ENCODE measurements at places on chromosomes 1 and 21.

DNA sequence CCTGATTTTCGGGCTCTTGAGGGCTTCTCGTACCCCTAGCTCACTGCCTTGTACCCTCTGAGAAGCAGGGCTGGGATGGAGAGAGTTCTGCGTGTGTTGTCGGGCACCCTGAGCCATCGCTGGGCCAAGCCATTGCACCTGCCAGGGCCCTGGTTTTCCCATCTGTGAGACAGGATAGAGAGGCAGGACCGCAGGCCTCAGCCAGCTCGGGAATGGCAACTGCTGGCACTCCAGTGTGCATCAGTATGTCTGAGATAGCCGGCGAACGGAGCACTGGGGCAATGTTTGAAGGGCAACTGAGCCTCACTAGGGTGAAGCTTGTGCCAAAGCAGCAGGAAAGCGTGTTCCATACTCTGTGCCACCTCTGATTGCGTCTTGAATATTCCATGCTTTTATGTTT is 66.9 kb downstream of the TENT5C start:
- no peak for DNase-seq

GRCh38 chr21:42429856-42430255 is 26.2 kb downstream of the UBASH3A start:
- no peak for DNase-seq

GRCh38 chr1:41313661-41314131 is 47.5 kb upstream of the FOXO6 start:
- DNase-seq = no peak

DNA sequence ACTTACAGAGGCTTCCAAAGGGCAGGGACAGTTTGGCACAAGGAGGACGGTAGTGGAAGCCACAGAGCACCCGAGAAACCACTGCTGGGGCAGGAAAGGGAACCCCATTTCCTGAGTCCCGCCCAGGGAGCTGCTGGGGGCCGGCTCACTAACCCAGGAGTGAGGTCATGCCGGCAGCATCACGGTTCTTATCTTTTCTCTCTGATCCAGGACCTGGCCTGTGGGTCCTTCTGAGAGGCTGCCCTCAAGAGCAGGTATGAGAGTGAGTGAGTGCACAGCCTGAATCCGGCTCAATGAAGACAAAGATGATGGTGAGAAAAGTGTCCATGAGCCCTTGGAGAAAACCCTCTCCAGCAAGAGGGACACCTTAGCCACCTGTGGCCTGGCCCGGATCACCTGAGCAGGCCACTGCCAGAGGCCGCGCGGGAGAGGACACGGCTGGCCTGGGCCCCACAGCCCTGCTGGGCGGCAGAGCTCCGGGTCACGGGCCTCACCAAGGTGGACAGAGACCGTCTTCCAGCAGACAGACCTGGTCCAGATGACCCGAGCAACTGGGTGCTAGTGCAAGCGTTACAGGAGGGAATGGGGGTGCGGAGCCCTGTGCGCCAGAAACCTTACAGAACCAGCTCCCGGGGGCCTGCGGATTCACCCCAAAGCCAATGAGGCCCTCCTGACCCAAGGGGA is 94.9 kb downstream of the RIPK4 start:
- no peak for DNase-seq

GRCh38 chr1:234927312-234927970 is 201.2 kb downstream of the TOMM20 start:
- no peak for DNase-seq

- no peak for DNase-seq
Measured at GRCh38 chr1:184626076-184627006, 128.3 kb downstream of the EDEM3 start.

- DNase-seq = no peak
Measured at GRCh38 chr1:210441028-210441427, 112.3 kb downstream of the HHAT start.

DNA sequence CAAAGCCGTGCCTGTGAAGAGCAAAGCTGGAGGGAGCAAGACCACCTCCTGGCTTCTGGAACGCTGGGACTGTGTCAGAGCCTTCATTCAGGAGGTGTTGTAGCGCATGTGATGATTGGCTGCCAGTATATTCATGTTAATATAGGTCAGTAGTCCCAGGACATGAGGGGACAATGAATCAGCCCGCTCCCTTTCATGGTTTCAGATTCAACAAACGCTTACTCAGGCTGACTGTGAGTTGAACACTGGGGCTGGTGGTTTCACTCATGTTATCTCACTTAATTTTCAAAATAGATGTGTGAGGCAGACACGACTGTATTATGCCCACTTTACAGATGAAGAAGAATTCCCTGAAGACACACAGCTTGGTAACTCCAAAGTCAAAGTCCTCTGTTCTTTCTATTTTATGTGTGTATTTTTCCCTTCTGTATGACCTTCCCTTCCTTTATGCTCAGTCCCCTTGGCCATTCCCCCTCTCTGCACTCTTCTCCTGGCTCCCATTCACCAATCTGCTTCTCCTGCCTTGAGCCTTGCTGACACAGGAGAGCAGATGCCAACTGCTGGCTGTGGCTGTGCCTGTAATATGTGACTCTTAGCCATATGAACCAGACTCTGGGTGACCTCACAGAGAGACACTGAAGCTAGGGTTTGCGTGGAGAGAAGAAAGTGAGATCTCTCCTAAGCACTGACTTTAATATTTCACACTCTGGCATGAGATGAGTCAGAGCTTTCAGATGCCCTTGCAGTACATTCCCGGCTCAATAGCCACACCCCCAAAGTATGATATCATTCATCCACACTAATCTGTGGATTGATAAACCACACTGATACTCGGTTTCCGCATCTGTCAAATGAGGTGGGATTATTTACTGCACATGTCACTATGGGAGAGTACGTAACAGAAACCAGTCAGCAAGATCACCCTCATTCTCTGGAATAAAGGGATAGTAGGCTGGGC is 31.4 kb upstream of the KIRREL1 start:
- no peak for DNase-seq

DNA sequence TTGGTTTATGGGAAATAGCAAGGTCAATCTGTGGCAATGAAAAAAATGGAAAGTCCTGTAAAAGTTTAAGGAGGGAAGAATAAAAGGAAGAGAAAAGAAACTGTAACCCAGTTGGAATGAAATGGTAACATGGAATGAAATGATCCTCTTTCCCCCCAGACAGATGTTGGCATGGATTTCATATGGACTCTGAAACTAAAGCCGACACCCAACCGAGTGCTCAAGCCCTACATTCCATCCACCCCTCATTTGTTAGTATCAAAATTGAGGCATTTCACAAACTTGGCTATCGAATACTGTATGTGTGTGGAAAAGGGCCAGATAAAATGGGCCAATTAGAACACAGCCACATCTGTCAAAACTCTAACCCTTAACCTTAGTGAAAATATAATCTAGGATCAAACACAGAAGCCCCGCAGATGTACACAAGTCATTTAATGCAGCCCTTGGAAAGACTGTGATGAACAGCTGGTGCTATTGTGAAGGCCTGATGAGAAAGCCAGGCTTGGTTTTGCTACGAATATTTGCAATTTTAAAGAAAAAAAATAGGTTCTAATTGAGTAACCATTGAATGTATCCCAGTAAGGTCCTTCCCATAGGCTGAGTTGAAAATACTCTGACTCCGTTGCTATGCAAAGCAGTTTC is 72.6 kb upstream of the RGL1 start:
- no peak for DNase-seq

- DNase-seq = no peak
Measured at GRCh38 chr21:21624674-21625073, 626.5 kb downstream of the NCAM2 start.

DNA sequence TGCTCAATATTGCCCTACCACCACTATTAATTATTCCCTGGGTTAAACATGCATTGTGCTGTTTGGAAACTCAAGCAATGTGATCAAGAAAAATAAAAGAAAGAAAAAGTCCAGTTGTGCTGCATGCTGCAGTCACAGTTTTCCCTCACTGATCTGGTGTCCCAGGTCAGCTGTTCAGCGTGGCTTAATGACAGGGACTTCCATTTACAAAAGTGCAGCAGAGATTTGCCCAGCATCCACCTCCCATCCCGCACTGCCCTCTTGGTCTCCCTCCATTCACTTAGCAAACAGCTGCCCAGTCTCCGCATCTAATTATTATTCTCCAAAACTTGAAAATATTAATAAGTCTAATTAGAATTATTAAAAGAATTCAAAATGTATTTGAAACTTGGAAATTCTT is 2.0 kb upstream of the OR2T4 start:
- no peak for DNase-seq

- DNase-seq = no peak
Measured at GRCh38 chr1:193229136-193229535, 42.7 kb upstream of the B3GALT2 start.

DNA sequence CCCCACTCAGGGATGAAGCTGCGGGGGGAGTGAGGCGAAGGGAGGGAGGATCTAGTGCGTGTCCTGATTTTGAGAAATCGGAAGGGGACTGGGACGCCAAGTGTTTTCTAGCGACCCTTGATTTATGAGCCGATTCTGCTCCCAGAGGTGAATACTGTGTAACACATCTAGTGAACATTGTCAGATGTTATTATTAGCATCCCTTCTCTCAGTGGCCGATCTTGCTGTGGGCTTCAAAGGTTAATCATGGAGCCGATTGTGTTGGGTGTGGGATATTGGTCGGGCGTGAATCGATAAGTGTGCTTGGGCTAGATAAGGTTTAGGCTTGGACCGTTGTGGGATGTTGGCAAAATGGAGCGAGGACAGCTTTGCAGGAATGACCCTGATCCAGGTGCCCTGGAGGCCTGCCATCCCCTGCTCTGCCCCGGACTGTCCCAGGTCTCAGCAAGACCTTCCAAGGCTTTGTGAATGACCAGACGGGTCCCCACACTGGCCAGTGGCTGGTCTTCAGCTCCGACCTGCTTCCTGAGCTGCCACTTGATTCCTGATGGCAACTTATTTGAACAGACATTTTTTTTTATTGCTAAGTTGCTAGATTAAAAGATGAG is 2.2 kb downstream of the AJAP1 start:
- DNase-seq = no peak

DNA sequence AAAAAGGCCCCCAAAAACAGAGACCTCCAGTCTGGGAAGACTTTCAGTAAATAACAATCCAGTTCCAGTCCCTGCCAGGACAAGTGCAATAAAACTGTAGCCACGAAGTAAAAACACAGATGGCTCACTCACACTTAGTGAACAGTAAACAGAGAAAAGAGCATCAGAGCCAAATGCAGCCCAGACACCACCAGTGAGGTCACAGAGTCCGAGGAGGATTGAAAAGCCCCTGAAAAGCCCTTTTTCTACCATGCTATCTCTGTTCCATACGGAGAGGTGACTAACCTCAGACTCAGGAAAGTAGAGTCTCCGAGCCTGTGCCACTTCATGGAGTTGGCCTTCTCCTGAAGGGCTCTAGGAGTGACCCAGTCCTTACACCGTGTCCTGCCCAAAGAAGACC is 84.5 kb downstream of the COLGALT2 start:
- DNase-seq = no peak

- DNase-seq = no peak
Measured at GRCh38 chr21:24939291-24939690, 668.0 kb downstream of the MRPL39 start.

DNA sequence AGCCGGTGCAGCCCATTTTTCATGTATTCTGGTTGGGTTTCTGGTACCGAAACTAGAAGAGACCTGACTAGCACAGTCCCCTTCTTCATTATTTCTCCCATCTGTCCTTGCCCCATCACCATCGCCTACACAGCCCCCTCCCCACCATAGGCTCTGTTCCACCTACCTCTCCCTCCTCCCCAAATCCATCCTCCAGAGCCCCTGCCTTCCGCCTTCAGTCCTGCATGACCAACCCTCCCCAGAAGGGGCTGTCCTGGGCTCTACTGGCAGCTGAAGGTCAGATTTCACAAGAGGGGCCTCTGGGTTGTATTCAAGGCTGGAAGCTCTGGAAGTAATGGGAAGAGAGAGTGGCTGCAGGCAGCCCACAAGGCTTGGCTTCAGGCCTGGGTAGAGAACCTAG is 55.2 kb downstream of the SDC3 start:
- DNase-seq = no peak

DNA sequence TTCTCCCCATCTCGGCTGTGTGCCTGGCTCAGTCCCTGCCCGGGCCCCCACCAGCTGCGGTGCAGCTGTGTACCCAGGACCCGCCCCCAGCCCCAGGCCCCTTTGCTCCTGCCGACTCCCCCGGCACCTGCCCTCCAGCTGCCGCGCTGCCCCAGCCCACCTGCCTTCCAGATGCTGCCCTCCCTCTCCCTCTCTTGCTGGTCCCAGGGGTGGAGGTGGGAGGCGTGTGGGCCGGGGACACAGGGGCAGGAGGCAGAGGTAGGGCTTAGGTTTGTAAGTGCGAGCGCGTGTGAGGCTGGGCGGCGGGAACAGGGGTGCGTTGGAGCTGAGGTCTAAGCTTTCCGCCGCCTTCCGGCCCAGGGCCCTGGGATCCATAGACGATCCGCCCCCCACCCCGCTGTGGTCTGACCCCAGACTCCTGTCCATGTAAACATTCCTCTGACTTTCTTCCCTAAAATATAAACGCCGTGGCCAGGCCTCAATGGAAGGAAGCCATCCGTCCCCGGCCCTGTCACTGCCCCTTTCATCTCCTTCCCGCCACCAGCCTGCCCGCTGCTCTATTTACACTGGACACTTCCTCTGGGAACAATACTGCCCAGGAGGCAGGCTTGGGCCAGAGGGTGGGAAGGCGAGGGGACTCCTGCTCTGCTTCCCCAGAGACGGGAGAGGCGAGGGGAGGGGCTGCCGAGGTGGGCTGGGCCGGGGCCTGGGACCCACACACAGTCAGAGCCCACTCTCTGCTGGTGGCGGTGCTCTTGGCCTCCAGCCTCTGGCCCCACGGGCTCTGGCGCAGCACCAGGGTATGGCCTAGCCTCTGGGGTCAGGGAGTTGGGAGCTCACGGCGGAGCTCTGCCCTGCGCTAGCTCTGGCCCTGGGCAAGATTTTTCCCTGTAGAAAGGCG is 128.3 kb downstream of the CASZ1 start:
- no peak for DNase-seq

DNA sequence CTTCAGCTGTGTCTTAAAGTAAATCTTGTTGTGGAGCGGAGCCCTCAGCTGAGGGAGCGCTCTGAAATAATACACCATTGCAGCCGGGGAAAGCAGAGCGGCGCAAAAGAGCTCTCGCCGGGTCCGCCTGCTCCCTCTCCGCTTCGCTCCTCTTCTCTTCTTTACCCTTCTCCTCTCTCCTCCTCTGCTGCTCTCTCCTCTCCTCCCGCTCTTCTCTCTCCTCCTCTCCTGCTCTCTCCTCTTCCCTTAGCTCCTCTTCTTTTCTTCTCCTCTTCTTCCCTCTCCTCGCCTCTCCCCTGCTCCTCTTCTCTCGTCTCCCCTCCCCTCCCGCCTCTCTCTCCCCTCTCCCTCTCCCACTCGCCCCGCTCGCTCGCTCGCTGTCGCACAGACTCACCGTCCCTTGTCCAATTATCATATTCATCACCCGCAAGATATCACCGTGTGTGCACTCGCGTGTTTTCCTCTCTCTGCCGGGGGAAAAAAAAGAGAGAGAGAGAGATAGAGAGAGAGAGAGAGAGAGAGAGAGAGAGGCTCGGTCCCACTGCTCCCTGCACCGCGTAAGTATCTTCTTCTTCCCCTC is at the start of gene PROX1:
PROX1 (plus strand) TSS at position 47 of the 580 bp plus-strand sequence. CDS start 8,563 bp downstream, outside the sequence.
- DNase-seq = no peak

Measured in posterior cingulate gyrus (tissue), 11 donors.